ENCODE measurements at places on chromosomes 7 and 10.

DNA sequence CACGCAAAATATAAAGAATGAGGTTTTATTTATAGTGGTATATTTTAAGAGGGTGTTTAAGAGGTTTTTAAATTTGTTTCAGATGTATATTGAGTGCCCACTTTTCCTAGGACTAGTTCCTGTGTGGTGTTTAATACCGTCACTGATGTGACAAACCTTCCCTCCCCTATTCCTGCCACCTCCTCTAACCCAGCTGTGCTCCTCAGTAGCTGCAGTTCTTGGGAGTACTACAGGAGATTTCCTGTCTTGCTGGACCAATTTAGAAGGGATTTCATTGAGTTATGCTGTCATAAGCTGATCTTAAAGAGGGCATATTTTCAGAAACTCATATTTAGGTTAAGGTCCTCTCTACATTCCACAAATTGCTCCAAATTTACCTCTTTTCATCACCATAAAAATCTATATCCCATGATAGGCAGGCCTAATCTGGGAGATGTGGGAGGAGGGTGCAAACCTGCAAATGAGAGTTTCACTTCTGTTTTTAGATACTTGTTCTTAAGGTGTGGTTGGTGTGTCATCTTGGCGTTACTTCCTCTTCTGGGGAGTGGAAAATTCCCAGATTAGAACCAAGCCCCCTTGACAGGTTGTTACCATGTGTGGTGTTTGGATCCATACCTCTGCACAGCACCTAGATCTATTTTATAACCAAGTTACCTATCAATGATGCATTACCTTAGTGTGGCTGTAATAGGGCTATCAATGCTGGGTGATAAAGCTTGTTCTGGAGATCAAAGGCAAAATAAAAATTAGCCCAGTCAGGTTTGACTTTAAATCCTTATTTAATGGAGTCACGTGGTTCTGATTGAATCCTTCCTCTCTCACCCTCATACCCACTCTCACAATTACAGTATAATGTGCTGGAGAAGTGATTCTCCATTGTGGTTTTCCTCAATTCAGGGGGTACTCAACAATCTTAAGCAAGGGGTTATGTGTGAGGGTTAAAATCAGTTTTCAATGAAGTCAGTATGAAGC lies 141.1 kb downstream of the CDK14 start:
- no peak for DNase-seq

DNA sequence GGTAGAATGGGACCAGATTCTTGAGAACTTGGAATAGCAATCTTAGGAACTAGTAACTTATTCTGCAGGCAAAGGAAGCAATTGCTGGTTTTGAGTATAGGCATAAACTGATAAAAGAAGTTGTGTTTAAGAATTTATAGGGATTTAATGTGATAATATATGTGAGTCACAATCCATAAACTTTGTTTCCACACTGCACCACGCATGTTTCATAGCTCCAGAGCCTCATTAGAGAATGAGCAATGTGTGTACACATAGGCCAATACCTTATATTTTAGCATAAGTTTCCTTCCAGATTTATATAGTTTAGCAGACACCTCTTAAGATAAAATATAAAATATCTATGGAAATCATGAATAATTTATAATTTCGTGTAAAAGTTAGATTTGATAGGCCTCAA lies 175.5 kb upstream of the SEMA3A start:
- DNase-seq = no peak

GRCh38 chr7:151468217-151469018 lies 28.5 kb upstream of the CRYGN start:
- DNase-seq = no peak

DNA sequence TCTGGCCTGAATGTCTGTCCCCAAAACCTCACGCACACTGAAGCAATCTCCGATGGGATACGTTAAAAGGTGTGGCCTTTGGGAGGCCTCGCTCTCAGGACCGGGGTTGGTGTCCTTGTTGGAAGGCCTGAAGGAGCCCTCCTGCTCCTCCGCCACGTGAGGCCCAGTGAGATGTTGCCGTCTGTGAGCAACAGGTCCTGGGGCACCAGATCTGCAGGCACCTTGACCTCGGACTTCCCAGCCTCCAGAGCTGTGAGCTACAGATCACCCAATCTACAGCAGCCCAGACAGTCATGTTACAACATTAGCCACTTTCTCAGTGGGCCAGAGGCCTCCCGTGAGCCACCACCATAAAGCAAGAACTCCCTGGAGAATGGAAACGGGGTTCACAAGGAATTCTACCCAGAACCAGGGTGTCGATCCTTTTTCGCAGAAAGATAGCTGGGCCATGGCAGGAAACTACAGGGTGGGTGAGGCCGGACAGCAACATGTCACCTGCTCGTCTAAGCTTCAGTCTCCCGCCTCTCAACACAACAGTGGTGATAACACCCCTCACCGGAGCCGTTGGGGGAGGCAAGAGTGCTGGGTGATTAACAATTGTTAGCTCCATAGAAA lies 87.0 kb downstream of the DIP2C start:
- DNase-seq = no peak

- no peak for DNase-seq
Observed at GRCh38 chr10:49367600-49367999, 28.3 kb downstream of the DRGX start.

DNA sequence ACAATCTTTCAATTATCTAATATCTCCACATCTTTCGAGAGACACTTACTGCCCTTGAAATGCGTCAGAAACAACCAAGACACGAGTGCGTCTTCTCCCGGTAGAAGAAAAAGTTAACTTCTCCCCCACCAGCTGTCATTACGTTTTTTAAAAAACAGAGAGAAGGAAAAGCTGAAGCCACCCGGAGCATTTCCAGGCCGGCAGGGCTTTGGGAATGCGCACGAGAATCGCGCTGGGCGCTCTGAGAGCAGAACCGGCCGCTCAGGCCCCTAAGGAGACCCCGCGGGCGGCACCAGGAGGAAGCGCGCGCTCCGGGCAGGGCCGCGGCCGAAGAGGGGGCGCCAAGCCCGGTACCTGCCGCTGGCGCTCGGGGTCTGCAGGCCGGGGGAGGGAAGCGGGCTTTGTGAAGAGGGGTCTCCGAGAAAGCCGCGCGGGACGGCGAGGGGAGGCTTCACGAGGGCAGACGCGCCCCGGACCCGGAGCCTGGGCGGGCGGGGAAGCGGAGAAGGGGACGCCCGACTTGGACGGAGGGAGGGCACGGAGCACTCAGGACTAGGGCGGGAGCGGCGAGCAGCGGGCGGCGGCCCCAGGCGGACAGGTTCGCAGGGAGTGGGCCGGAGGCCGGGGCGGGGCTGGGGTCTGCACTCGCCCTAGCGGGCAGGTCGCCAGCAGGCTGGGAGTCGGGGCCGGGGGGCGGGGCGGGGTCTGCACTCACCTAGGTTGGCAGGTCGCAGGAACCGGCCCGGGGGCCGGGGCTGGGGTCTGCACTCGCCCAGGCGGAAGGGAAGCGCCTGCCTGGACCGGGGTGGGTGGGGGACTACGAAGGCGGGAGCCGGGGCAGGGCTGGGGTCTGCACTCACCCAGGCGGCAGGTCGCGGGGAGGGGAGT lies 932 bp downstream of the ESYT2 start:
- no peak for DNase-seq

- DNase-seq = no peak
Observed at GRCh38 chr10:128462844-128463243, 336.6 kb upstream of the MKI67 start.

GRCh38 chr7:3271298-3271697 lies 29.8 kb upstream of the SDK1 start:
- no peak for DNase-seq

DNA sequence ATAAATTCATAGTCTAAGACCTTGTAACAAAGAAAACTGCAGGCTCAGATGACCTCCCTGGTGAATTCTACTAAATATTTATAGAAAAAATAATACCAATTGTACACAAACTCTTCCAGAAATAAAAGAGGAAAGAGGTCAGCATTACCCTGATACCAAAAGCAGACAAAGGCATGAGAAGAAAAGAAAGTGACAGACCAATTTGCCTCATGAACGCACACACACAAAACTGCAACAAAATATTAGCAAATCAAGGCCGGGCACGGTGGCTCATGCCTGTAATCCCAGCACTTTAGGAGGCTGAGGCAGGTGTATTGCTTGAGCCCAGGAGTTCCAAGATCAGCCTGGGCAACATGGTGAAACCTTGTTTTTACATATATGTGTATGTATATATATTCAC lies 12.7 kb upstream of the COMMD3 start:
- no peak for DNase-seq

DNA sequence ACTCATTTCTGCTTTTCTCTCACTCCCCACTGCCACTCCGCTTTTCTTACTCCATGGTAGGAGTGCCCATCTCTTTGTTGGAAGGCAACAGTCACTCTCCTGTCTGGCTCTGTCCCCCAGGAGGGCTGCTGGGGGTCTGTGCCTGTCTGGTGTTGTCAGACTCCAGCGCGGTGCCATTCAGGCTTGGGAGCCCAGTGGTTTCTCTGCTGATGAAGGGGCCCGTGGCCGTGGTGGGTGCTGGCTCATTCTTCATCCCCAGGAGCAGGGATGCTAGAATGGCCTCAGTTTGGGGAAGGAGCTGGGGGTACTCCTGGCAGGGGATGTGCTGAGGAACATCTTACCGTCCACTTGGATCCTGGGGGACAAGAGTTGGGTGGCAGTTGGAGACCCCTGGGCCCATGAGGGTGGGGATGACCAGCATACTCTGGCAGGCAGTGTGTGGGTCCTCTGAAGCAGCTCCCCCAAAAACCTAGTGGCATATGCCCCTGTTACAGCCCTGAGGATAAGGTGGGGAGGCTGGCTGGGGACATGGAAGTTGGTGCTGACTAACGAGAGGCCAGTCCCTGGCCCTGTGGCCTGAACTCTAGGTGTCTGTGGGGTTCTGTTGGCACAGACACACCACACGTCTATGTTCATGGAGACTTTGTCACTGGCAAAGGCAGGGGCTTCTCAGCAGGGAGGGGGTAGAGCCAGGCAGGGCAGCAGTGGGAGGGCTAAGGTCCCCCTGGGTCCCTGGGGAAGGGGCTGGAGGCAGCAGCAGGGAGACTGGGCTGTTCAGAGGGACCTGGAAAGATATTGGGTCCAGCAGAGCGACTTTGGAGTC lies 102.8 kb upstream of the RET start:
- no peak for DNase-seq

DNA sequence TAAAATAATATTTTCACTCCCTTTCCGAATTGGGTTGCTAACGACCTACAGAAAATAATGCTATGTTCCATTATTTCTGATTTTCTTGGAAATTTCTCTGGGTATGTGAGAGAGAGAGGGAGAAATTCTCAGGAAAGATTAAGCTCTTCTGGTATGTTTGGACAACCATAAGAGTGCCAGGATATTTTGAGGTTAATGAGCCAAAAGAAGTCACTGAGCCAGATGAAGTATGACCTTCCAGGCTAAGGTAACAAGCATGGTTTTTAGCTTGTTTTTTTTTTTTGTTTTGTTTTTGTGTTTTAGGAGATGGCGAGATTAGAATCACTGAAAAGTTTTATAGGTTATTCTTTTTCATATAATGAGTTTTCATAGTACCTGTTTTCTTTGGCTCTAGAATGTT lies 171.0 kb upstream of the FOXP2 start:
- no peak for DNase-seq

GRCh38 chr10:90743291-90743690 lies 114.5 kb downstream of the HTR7 start:
- no peak for DNase-seq

- no peak for DNase-seq
Observed at GRCh38 chr10:70757856-70758255, 27.3 kb downstream of the TBATA start.

DNA sequence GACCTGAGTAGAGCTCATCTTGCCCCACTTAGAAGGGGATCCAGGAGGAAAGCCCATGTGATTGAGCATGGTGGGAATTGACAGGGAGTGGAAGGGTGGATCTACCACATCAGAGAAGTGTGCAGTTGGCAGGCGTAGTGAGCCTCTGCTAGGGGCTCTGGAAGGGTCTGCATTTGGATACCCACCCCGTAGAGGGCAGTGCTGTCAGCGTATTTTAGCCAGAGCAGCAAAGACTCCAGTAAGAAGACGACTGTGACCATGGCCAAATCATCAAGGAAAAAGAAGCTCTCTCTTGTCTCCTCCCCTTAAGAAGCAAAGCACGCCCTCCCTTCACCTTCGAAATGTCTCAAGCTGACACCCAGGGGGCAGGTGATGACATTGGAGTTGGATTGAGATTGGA lies 68.8 kb upstream of the INHBA start:
- DNase-seq = no peak

DNA sequence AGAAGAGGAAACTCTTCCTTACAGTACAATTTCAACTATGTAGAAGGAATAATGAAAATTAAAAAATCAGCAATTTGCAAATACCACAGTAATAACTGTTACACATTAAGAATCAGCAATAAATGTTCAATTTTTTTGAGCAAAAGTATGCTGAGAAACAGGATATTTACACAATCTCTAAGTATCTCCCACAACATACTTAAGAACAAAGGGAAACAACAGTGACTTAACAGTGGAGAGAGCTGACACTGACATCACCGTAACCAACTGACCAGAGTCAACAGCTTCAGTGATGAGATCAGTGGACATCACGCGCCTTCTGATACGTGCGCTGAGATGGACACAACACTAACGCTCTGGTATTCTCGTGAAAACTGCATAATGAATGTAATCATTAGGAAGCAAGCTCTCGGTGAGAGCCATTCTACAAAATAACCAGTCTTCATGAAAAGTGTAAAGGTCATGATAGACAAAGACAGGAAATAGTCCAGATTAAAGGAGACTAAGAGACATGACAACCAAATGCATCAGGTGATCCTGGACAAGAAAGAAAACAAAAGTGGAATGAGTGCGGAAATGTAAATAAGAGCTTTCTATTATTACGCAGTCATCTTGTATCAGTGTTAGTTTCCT lies 82.6 kb downstream of the PIP4K2A start:
- no peak for DNase-seq

DNA sequence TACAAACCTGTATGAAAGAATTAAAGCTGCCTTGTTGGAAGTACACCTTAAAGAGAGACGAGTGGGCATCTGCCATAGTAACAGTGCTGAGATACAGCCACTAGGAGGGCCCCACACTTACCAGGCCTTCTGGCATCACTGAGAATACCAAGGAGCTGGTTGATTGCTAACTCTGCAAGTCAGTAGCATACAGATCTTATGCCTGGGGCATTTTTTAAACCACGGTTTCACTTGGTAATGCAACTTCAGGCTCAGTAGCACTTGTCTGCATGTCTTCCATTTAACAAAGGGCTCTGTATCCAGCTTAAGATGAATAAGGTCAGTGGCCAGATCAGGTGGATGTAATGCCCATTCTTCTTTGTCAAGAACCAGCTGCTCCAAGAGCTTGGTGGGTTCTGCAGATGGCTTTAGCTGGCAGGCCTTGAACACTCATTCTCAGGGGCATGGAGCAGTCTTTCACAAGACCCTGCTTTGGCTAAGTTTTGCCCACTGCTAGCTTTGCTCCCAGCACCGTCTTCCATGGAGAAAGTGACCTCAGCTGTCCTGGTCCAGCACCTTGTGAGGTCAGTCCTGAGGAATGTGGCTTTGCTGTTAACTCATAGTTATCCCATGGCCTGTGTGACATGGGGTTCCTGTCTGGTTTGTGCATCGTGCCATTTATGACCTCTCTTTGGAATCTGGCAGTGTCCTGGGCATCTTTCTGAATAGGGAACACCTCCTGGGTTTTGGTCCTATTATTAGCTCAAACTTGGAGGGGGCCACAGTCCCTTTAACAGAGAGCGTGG lies 68.1 kb downstream of the BMPER start:
- no peak for DNase-seq

- no peak for DNase-seq
Observed at GRCh38 chr7:35649711-35650110, 45.2 kb downstream of the HERPUD2 start.

All from stimulated activated CD8-positive, alpha-beta memory T cell treated with anti-CD3 and anti-CD28 coated beads, Interleukin-4, amount 100 ng/mL, for 1 hour (primary cell).